ENCODE measurements at places on chromosomes 3 and 15. TPM values are rescaled to one million over a fixed set of nuclear protein-coding genes. Genes with fewer than 3 reads are reported as not detected.

DNA sequence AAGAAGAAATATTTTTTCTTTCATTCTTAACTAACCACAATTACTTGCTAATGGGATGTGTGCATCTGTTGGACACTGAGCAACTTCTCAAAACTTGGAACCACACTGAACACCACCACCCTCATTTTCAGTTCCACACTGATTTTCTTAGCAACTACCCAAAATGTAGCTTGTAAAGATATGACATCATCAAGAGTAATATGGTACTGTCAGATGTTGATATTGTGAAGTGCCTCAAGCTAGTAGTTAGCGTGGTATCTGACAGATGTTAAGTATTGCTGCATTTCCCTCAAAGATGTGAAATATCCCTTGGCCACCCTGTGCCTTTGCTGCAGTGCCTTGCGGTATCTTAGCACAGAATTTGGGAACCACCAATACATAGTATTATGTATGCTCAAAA is 9.3 kb downstream of the RFTN1 start:
- no peak for DNase-seq

DNA sequence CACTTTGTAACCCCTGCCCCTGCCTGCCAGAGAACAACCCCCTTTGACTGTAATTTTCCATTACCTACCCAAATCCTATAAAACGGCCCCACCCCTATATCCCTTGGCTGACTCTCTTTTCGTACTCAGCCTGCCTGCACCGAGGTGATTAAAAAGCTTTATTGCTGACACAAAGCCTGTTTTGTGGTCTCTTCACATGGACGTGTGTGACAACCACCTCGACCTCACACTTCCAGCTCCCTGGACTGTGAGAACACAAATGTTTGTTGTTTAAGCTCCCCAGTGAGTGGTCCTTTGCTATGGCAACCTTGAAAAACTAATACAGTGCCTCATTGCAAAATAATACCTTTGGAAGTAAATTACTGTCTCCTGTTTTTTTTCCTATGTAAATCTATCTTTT is 299.2 kb upstream of the POU1F1 start:
- DNase-seq, result no peak

DNA sequence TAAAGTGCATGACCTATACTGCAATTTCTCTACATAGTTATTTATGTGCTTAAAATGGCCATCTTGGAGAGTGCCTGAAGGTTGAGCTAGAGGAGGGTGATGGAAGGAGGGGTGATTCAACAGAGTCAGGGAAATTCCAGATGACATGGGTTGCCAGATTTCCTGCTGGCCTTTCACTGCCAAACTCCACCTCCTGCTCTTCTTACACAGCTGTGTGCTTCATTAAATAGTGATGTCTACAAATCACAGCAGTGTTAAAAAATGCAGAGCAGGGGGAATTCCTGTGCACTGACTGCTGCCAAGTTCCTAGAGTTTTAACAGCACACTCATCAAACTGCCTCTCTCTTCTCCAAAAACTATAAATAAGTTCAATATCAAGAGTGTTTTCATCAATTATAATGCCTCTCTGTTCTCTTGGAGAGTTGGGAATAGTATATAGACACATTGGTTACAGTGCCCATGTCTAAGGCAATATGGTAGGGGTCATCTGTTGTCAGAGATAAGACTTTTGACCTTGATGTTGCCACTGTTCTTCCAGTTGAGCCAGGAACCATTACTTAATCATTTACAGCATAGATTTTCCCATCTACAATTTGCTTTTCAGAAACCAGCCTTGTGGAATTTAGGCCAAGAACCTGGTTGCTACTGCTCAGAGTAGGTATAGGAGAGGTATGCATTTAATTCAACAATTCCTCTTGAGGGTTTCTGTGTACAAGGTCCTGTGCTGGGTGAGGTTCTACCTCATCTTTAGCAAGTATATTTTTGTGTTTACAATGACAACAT is 79.6 kb downstream of the TP63 start:
- no peak for DNase-seq

DNA sequence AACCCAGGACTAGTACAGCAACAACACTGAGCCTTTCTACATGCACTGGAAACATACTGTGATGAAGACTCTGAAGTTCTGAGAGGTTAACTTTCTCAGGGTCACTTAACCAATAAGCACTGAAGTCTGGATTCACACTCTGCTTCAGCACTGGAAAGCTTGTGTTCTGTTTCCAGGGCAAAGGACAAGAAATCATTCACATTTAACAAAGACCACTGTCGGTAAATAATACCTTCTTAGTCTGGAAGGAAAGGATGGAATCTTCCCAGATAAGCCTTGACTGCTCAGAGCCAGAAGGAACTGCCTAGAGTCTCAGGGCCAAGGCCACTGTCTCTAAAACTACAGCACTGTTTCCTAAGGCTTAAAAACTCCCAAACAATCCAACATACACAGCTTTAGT is 4.3 kb upstream of the GLYCTK start:
- no peak for DNase-seq

- DNase-seq, result no peak
These were observed 32.2 kb upstream of the MUC13 start for GRCh38 chr3:124966521-124967445.

GRCh38 chr3:173275740-173276139 is 121.8 kb upstream of the NLGN1 start:
- no peak for DNase-seq

DNA sequence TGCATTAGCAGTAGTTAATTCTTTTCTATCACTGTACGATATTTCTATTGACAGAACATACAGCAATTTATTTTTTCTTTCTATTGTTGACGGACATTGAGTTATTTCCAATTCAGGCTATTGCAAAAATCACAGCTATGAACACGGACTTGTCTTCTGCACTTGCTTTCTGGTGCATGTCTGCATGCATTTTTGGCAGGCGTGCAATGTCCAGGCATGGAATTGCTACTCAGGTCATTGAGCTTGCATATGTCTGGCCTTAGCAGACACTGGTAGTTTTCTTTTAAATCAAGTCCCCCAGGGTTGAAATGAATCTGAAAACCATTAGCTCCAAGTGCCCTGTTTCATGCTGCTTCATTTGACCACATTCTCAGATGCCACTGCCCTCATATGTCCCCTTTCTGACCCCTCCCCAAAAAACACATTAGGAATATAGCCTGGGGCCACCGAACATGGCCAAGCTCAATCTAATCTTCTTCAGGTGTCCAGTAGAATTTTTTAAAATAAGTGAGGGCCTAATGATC is 72.8 kb downstream of the LRIG1 start:
- DNase-seq, result no peak

DNA sequence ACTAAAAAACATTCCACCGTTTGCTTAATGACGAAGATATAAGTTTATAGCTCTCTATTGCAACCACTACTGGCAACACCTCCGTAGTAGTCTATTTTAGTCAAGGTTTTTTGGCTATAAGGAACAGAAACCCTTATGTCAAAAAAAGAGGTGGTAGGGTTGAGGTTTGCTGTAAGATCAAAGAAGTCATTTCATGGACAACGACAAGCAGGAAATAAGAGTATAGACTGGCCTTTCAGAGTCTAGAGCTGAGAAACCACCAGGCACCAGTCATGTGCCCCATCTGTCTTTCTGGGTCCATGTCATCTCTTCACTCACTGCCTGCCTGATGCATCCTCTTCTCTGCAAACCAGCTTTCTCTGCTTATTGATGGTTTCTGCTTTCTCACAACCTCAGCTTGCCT is 42.7 kb downstream of the THBS1 start:
- no peak for DNase-seq

DNA sequence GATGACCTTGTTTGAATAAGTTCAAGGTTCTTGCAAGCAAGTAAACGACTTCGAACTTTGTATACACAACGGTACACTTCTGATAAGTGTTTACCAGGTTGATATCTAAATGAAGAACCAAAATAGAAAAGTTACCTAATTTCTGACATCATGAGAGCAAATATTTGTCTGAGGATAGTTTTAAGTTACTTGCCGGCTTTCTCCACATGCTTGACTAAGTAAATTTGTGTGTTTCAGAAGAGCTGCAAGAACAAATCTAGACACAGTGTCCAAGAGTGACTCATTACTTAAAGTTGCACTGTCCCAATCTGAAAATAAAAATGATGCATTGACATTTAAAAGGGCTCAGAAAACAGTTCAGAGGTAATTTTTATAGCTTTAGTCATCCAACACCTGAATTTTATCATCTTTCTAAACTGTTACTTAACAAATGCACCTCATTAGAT is 115.1 kb downstream of the HERC1 start:
- DNase-seq, result no peak

GRCh38 chr3:101695779-101696372 is 9.4 kb upstream of the RPL24 start:
- DNase-seq, result no peak

GRCh38 chr15:57038040-57038439 is 119.6 kb downstream of the TCF12 start:
- no peak for DNase-seq

- DNase-seq, result no peak
These were observed 90.4 kb upstream of the ROPN1 start for GRCh38 chr3:124082343-124082742.

DNA sequence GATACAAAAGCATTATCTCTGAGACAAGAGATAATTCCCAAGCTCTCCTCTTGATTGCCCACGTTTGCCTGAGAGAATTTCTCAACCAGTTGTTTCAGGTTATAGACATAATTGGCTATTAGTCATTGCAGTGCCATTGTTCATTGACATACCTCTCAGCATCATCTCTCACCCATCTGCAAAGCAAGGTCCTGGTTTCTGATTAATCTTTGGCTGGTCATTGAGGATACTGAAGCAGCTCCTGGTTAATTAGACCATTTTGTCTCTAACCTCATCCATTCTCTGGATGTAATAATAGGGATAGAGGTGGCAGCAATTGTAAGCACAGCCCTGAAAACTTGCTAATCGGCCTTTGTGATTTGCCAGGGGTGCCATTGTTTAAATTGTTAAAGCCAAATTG is 104.2 kb downstream of the CNTN6 start:
- DNase-seq, result no peak

DNA sequence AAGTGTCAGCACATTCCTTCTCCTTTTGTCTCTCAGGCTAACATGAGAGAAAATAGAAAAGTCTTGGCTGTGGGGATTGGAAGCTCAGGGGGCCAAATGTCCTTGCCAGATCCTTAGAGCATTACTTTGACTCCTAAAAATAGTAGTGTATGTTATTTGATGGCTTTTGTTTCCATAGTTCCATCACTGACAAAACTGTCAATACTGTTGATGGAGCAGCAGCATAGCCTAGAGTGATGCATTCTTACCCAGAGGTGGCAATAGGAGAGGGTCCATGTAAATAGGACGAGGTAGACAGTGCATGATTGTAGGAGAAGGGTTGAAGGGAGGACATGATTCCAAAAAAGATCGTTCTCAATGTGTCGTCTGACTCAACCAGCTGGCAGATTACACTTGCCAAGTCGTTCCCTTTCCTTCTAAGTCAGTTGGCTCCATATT is 282.7 kb upstream of the TPRG1 start:
- DNase-seq, result no peak

- DNase-seq, result no peak
These were observed 7.3 kb upstream of the SACM1L start for GRCh38 chr3:45681846-45682245.

DNA sequence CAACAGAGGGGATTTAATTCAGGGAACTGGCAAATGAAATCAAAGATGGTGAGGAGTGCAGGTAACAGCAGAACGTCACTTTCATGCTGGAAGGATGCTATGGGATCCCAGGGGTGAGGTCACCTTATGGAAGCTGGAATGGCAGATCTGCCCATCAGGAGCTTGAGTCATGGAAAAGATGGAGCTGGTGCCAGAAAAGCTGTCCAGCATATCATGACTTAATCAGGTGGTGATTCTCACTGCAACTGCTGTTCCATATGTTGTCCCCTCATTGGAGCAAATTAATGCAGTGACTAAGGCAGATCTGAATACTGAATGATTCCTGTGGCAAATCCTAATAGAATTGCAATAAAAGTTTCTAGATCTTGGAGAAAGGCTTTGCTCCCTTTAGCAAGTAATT is 38.4 kb downstream of the HHLA2 start:
- DNase-seq, result no peak

DNA sequence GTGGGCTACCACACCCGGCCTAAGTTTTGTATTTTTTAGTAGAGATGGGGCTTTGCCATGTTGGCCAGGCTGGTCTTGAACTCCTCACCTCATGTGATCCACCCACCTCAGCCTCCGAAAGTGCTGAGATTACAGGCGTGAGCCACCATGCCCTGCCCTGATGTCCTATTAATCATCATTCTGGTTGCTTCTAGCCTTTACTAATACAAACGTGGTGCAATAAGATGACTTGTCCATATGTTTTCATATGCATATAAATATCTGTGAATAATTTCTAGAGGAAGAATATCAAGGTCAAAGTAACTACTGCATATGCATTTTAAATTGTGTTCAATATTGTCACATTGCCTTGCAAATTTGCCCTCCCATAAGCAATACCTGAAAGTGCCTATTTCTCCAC is 25.5 kb upstream of the PDHB start:
- DNase-seq, result no peak

GRCh38 chr3:70989174-70989573 is 594.4 kb downstream of the FOXP1 start:
- DNase-seq, result no peak

GRCh38 chr15:47795864-47796263 is 78.6 kb downstream of the SEMA6D start:
- no peak for DNase-seq

DNA sequence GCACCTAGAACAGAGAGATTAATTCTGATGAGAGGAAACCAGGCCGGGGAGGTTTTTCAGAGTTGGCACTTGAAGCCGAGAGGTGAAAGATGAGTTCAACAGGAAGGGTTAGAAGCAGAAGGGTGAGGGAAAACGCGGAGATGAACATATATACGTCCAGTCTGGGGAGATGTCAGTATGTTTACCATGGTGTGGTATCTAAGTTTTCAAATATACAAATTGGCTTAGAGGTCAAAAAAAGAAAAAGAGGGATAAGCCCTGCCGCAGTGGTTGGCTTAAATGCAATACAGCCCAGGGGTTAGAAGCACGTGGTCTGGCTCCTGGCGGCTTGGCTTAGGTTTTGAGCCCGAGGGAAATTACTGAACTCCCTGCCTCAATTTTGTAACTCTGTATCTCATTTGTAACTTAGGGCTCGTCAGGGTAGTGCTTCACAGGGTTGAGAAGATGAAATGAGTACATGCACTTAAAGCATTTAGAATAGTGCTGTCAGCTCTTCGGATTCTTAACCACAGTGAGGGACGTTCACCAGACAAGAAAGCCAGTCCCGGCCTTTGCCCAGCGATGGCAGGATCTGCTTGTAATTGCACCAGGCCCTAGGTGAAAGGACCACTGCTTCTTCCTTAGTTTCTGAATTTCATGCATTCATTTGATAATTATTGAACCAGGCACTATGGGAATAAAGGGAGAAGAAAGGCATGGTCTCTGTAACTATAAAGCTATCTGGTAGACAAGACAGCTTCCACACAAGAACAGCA is 6.4 kb downstream of the HES1 start:
- peak; percentile 59 for DNase-seq

- DNase-seq, result no peak
These were observed 16.5 kb upstream of the TCF12 start for GRCh38 chr15:56901931-56902330.

GRCh38 chr3:4413467-4413866 is 53.6 kb downstream of the SUMF1 start:
- no peak for DNase-seq

GRCh38 chr15:88637841-88638625 is 783 bp upstream of the ISG20 start:
- DNase-seq, result no peak

THPO gene
- 0.11 TPM for total RNA-seq

CCR9 gene
- not detected for total RNA-seq

MCTP2 gene
- total RNA-seq, result 1.0 TPM

CYP1A1 gene
- 0.41 TPM for total RNA-seq

TMCO5A gene
- total RNA-seq, result not detected

SERPINI1 gene
- total RNA-seq, result 10.6 TPM

SNX4 gene
- total RNA-seq, result 16.6 TPM

RAB5A gene
- 52.0 TPM for total RNA-seq

CPEB1 gene
- total RNA-seq, result 1.6 TPM

TRAT1 gene
- total RNA-seq, result not detected

CPLX3 gene
- 1.2 TPM for total RNA-seq
